ENCODE measurements at places on chromosomes 3 and 15.

- DNase-seq: no peak
These were observed 655 bp upstream of the TSPAN3 start for GRCh38 chr15:77071305-77072223.

- no peak for DNase-seq
These were observed 9.9 kb upstream of the RPL29 start for GRCh38 chr3:52005571-52005986.

DNA sequence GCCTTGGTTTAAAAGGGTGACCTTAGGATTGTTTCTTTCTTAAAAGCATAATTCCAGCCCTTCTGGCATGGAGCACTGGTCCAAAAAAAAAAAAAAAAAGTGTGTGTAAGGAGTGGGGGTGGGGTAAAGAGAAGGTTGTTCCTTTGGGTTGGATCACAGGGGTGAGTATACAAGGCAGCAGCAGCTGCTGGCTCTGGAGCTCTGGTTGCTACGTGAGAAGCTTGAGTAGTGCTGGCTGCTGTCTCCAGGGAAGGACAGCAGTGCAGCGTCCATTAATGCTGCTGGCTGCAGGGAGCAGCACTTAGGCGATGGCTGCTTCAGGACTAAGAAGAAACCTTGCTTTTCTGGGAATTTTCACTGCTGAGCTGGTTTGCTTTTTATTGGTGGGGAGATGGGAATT lies 2.3 kb downstream of the SETD5 start:
- no peak for DNase-seq

GRCh38 chr3:144496141-144496835 lies 524.7 kb downstream of the DIPK2A start:
- no peak for DNase-seq

DNA sequence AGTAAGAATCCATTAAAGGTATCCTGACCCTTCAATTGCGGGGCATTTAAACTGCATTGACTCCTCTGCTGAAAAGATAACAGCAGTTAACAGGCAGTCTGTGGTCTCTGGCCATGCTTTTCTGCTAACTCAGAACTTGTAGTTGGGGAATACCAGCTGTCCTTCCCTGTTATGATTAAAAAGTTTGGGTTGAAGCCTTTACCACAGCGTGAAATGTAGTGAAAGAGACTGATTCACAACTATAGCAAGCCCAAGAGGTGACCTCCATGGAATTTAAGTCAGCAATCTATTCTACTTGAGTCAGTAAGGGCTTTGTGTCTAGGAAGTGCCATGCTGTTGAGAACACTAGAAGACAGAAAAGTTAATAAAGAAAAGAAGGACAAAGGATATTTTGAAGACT lies 1037.3 kb downstream of the SI start:
- no peak for DNase-seq

DNA sequence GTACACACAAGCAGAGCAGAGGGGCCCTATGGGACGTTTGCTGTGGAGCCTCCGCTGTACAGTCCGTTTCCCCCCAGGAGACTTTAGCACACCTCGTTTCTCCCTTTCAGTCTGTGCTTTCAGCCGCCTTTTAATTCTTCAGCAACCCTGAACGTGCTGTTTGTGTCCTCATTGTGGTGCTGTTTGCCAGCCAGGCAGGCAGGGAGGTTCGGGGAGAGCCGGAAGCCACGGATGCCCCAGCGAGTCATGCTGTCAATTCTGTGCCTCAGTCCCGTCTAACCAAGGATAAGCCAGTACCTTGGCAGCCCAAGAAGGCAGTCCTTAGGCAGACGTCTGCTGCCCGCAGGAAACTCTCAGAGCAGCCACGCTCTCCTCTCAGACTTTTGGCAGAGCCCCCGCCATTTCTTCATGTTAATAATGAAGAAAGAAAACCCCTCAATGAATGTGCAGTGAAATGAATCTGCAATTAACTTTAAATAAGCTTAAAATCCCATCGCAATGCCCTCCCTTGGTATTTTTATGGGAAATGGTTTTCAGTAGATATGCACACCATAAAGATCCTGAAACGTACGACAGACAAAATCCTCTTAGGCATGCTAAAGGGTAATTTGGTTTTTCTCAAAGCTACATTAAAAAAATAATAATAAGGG lies 158.6 kb downstream of the UACA start:
- DNase-seq: no peak

GRCh38 chr3:58164199-58164879 lies 46.4 kb downstream of the DNASE1L3 start:
- no peak for DNase-seq

GRCh38 chr3:58639001-58639400 lies 27.6 kb downstream of the FAM3D start:
- no peak for DNase-seq

DNA sequence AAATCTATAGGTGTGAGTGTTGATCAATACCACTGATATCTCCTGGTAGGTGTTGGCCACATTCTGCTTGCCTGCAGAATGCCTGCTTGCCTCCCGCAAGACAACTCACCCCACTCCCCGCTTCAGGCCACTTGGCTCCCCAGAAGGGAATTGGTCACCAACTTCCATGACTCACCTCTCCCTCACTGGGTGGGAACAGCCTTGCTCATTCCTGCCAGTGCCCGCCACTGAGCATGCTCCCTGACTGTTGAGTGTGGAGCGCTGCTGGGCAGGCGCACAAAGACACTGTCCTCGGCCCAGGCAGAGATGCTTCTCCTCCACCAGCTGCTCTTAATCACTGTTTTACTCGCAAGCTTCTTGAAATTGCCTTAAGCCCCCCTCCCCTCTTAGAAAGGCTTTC lies 57.3 kb upstream of the PPP2R3A start:
- no peak for DNase-seq

DNA sequence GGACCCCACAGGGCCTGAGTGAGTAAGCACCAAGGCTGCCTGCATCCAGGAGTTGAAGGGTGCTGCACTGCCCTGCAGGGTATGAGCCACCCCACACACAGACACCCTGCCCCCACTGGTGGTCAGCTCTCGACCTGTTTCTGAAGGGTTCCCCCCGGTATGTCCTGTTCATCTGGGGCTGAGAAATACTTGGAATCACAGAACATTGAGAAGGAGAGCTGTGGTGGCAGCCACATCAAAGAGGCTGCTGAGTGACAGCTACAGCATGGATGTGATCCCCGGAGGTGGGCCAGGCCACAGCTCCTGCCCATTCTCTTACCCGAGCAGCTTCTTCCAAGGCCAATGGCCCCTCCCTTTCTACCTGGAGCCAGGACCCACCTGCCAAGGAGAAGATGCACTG lies 66.4 kb upstream of the PLXNA1 start:
- no peak for DNase-seq

- no peak for DNase-seq
These were observed 43.7 kb downstream of the EFCAB12 start for GRCh38 chr3:129384594-129385323.

Measured in stimulated activated CD8-positive, alpha-beta memory T cell treated with anti-CD3 and anti-CD28 coated beads, Interleukin-2, amount 100 ng/mL, for 48 hours (primary cell).